ENCODE measurements at places on chromosomes 11 and 22. TPM values are rescaled to one million over a fixed set of nuclear protein-coding genes. Genes with fewer than 3 reads are reported as not detected.

GRCh38 chr11:69273571-69273970, 20.4 kb upstream of the MYEOV start:
- no peaks in the 10 kb centered on the region for H3K36me3 ChIP-seq
- H3K4me3 ChIP-seq = no peak overlapping the region
- H3K27ac ChIP-seq = no peak overlapping the region
- H3K27me3 ChIP-seq = peaks cover 50% of the 10 kb centered on the region

TESMIN gene
- total RNA-seq = 0.13 TPM

SPDYC gene
- total RNA-seq = not detected

DNA sequence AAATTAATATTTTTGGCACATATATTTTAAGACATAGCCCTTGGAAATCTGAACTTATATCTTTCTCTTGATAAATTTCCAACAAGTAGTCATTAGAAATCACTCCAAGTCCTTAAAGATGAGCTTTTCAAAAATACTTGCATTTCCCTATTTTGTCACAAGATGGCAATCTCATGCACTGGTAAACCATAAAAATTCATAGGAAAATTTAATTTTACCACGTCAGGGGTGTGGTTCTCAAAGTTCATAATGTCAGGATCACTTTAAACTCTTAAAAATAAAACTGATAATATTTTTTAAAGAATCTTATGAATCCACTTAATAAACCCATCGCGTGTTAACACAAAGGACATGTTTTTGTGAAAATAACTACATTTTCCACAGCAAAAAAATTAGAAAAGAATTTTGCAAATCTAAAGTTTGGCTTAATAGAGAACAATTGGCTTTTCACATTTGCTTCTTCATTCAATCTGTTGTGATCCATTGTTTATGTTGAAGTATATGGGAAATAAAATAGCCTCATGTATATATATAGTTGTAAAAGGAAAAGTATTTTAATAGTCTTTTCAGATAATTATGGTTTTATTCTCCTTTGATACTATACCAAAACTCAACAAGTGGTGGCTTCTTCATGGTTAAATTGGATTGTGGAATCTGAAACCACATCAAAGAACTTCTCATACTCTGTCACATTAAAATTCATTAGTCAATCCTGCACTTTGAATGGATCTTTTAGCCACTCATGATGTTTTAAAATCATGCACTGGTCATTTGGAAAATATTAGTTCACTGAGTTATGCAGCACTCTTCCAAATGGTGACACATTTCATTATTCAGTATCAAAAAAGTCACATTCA, 169.1 kb downstream of the CADM1 start:
- no peaks in the 10 kb centered on the region for H3K36me3 ChIP-seq
- no peak overlapping the region for H3K27ac ChIP-seq
- no peak overlapping the region for H3K4me3 ChIP-seq
- 0 out of 2 replicates have a peak, but pooled peaks cover 11% of the 10 kb centered on the region for H3K27me3 ChIP-seq

COMMD9 gene
- 42.2 TPM for total RNA-seq
